ENCODE measurements at places on chromosomes 2 and 18.

DNA sequence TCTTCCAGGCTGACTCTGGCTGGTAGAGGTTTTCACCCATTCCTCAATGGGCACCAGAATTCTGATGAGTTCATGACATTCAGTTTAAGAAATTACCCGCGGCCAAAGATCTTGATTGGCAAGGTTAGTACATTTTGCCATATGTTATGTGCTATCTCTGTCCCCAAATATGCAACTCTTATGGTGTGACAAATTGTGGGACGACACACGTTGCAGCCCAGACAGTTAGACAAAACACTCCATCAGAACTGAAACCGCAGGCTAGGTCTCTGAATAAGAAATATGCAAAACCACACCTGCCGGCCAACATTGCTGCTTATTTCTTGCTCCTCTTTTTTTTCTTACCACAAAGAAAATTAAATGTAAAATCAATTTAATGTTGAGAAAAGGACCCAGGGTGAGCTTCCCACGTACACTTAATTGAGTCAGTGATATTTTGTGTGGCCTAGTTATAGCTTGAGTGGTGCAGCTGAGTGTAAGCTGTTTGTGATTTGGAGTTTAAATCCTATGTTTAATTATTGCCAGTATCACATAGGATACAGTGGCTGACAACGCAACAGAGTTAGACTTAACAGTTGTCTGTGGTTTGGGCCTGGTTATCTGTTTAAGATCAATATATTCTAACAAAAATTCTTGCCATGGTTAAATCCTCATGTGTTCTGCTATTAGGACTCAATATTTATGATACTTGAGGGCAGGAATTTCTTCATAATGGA, 35.7 kb upstream of the LTBP1 start:
- no peak for DNase-seq

- no peak for DNase-seq
Measured at GRCh38 chr2:168127371-168127770, 120.0 kb downstream of the STK39 start.

- DNase-seq = no peak
Measured at GRCh38 chr18:9898792-9899549, 13.2 kb downstream of the TXNDC2 start.

DNA sequence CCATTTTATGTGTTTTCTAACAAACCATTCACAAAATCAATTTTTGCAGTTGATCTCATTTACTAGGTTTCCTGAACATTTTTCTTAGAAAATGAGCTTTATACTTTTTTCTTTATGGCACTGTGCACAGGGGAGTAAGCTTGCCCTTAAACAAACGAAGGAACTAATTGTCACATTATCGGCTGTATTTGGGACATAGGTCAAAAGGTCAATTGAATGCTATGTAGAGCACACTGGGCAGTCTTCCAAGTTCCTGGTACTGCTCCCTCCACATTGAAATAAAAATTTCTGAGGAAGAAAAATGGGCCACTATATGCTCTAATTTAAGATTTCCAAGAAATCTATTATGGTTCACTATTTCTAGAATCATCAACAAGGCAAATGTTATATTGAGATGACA, 93.6 kb upstream of the TMEFF2 start:
- DNase-seq = no peak

DNA sequence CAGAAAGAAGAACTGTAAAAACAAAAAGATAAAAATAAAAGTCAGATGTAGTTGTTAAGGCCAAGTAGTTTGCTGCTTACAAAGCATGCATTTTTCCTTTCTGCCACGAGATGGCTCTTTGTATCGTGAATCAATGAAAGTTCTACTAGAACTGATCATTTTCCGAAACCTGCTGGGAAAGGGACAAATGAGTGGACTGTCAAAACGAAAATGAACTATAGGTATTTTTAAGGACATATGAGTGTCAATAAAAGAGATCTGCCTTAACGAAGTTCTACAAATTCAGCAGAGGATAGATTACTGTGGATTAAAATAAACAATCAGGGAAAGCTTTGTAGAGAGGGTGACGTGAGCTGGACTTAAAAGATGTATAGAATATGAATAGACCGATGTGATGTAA, 15.0 kb upstream of the ELOA2 start:
- peak; percentile 21 for DNase-seq

GRCh38 chr2:240561325-240561971, 1.3 kb downstream of the DUSP28 start:
- DNase-seq = peak; percentile 38
